ENCODE measurements at places on chromosomes 2 and 18. TPM values are rescaled to one million over a fixed set of nuclear protein-coding genes. Genes with fewer than 3 reads are reported as not detected.

Gene SMAD4
- 146 TPM for total RNA-seq

Gene IGFBP5
- not detected for total RNA-seq

Gene LAMA3
- not detected for total RNA-seq

Gene PRKAG3
- total RNA-seq, result not detected

Gene MDH1B
- 0.34 TPM for total RNA-seq

Gene NPHP1
- 2.4 TPM for total RNA-seq

Gene SOX11
- not detected for total RNA-seq

Gene NCKAP5
- not detected for total RNA-seq

Gene DGKD
- 396 TPM for total RNA-seq

Gene LAMA1
- total RNA-seq, result not detected

Gene ALK
- total RNA-seq, result not detected

Gene WDR43
- 51.0 TPM for total RNA-seq

Gene VIT
- not detected for total RNA-seq

Gene SPP2
- total RNA-seq, result not detected

Gene RAB6C
- total RNA-seq, result not detected

Gene CXCR2
- total RNA-seq, result not detected

Gene RNF144A
- 1.6 TPM for total RNA-seq

Gene AFTPH
- 91.6 TPM for total RNA-seq

Gene MARCHF4
- not detected for total RNA-seq

Data from B cell (primary cell).